Natural killer cell (primary cell): ENCODE measurements at places on chromosomes 12 and 14. TPM values are rescaled to one million over a fixed set of nuclear protein-coding genes. Genes with fewer than 3 reads are reported as not detected.
A peak's percentile ranks its signal among the peaks of the same experiment; 100 is the strongest.

Gene PTGER2
- 67.9 TPM for total RNA-seq

DNA sequence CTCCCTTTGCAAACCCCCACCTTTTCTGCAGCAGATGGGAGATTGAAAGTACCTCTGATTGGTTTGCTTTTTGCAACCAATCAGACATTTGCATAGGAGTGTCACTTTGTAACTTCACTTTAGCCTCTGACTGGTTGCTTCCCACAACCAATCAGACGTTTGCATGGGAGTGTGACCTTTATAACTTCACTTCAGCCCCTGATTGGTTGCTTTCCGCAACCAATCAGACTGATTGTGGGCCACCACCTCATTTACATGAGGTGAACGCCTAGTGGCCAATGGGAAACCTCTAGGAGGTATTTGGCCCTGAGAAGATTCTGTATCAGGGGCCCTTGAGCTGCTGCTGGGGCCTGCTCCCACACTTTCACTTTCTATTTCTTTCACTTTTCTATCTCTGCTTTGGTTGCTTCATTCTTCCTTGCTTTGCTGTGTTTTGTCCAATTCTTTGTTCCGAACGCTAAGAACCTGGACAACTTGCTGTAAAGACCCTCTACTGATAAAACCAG lies 106.0 kb upstream of the PRICKLE1 start:
- DNase-seq = no peak
- H3K4me1 ChIP-seq = no peaks in the 10 kb centered on the region
- no peaks in the 10 kb centered on the region for H3K36me3 ChIP-seq
- no peak overlapping the region for H3K4me3 ChIP-seq
- no peak overlapping the region for H3K27ac ChIP-seq
- H3K27me3 ChIP-seq = no peaks in the 10 kb centered on the region

DNA sequence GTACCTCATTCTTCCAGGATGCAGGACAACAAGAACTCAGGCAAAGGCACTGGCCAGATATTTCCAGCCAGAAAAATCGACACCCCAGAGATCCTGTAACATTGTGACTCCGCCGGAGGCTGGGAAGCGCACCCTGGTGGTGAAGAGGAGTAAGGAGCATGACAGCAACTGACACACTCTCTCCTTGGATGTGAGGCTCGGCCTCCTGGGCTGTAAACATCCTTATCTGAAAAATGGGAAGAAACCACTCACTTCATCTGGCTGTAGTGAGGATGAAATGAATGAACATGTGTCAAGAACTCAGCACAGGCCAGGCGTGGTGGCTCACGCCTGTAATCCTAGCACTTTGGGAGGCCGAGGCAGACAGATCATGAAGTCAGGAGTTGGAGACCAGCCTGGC lies 27.5 kb downstream of the TCHP start:
- peak; percentile 23 for DNase-seq
- H3K27ac ChIP-seq = no peak overlapping the region
- peaks cover 31% of the 10 kb centered on the region for H3K36me3 ChIP-seq
- H3K27me3 ChIP-seq = no peaks in the 10 kb centered on the region

DNA sequence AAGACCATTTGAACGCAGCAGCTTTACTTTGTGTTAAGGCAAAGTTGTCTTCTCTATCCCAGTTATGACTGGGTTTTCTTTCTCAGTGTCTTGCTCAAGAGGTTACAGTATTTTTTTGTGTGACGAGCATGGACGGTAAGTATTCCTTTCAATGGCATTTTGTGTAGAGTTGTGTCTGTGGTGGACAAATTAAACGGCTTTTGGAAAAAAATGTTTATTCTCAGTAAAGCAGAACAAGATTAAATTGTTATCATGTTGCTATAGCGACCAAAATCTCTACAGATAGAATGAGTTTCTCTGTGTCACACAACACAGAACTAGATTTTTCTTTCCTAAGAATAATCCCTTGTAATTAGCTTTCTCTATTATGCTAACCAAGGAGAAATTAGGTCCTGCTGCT lies 417.1 kb downstream of the AEBP2 start:
- H3K4me1 ChIP-seq = no peaks in the 10 kb centered on the region
- no peaks in the 10 kb centered on the region for H3K36me3 ChIP-seq
- H3K27me3 ChIP-seq = no peaks in the 10 kb centered on the region
- DNase-seq = no peak
- no peak overlapping the region for H3K27ac ChIP-seq
- H3K4me3 ChIP-seq = no peak overlapping the region

Gene AHNAK2
- not detected for total RNA-seq
